ENCODE measurements at places on chromosomes 2 and 18. TPM values are rescaled to one million over a fixed set of nuclear protein-coding genes. Genes with fewer than 3 reads are reported as not detected.

- DNase-seq = no peak
- H3K27me3 ChIP-seq = peaks cover 29% of the 10 kb centered on the region
Measured at GRCh38 chr18:12409469-12409868, 1.7 kb downstream of the PRELID3A start.

DNA sequence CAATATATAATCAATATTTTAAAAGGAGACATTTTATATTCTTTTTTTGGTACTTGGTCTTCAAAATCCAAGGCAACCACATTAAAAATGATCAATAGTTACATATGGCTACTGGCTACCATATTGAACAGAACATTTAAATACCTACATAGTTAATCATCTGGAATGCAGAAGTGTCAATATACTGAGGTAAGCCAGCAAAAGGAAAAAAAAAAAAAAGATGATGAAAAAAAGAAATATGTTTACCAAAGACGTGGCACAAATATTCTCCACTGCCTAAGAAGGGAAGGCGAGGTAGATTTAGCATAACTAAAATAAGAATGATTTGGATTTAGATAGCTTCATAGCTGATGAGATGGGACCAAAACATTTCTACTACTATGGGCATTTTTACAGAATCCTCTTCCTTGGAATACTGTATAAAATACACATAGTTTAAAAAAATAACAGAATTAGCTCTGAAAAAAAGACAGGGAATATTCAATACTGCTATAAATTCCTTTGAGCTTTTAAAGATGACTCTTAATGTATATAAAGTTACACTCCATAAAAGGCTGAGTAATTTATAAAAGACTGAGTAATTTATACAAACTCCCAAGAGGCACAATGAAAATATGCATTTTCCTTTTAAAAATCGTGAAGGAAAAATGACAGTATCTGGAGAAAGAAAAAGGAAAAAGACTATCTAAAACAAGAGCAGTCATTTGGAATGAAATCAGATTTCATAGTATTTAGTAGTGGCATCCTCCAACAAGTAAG is 63.5 kb downstream of the CDH2 start:
- no peak for DNase-seq
- H3K36me3 ChIP-seq = no peaks in the 10 kb centered on the region
- no peaks in the 10 kb centered on the region for H3K4me1 ChIP-seq
- H3K27me3 ChIP-seq = no peaks in the 10 kb centered on the region
- H3K27ac ChIP-seq = no peak overlapping the region

- H3K27ac ChIP-seq = no peak overlapping the region
- no peaks in the 10 kb centered on the region for H3K27me3 ChIP-seq
- no peak for DNase-seq
- no peaks in the 10 kb centered on the region for H3K4me1 ChIP-seq
- H3K4me3 ChIP-seq = no peak overlapping the region
- no peaks in the 10 kb centered on the region for H3K36me3 ChIP-seq
Measured at GRCh38 chr2:120530781-120531180, 184.8 kb downstream of the INHBB start.

DNA sequence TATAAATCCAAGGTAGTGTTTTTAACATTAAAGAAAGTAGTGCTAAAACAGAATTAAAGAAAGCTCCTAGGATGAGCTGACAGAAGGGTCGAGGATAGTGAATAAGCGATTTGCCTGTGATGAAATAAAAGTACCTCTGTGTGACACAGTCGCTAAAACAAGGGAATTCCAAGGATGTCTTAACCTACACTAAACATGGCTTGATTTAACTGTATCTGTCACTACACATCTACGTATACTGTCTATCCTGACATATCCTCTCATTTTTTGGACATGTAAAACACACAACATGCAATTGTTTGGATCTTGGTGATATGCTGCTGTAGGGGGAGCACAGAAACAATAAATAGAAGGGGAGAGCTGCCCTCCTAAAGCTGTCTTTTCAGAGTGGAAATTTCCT is 580.8 kb upstream of the SLC8A1 start:
- no peak for DNase-seq
- no peak overlapping the region for H3K27ac ChIP-seq
- H3K36me3 ChIP-seq = no peaks in the 10 kb centered on the region
- H3K4me3 ChIP-seq = no peak overlapping the region

DNA sequence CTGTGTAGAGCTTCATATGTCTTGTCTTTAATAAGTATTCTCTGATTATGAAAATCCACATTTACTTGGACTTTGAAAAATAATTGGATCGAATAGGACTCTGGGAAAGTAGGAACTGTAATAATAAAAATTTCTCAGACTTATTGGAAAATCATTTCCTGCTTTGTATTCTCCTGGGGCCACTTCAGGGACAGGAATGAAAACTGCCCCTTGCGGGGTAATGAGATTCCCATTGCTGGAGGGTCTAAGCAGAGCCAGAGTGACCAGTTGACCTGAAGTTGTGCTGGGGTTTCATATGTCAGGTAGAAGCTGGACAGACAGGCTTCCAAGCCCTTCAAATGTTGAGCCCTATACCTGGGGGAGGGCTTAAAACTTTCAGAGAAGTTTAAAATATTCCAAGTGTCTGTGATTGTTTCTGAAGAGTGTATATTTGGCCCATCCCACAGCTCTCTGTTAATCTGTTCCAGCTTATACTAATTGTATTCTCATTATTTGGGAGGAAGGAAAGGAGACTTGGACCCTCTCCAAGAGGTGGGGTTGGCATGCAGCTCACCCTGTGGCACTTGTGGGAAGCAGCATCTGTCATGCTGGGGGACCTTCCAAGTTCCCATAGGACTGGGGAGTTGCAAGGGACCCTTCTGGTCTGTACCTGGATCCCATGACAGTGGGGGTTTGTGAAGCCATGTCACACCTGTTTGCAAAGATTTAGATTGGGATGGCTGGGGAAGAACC is 268.7 kb upstream of the ATP5MC3 start:
- DNase-seq = no peak
- H3K27ac ChIP-seq = no peak overlapping the region
- H3K4me1 ChIP-seq = no peaks in the 10 kb centered on the region
- H3K4me3 ChIP-seq = no peak overlapping the region
- H3K36me3 ChIP-seq = no peaks in the 10 kb centered on the region
- peaks cover 1% of the 10 kb centered on the region for H3K27me3 ChIP-seq

- H3K4me3 ChIP-seq = peak overlapping the region; percentile 71
- H3K36me3 ChIP-seq = peaks cover 8% of the 10 kb centered on the region
- peak overlapping the region; percentile 81 for H3K27ac ChIP-seq
- H3K27me3 ChIP-seq = peaks cover 3% of the 10 kb centered on the region
Measured at GRCh38 chr2:216015722-216016464, 2.5 kb upstream of the MREG start.

DNA sequence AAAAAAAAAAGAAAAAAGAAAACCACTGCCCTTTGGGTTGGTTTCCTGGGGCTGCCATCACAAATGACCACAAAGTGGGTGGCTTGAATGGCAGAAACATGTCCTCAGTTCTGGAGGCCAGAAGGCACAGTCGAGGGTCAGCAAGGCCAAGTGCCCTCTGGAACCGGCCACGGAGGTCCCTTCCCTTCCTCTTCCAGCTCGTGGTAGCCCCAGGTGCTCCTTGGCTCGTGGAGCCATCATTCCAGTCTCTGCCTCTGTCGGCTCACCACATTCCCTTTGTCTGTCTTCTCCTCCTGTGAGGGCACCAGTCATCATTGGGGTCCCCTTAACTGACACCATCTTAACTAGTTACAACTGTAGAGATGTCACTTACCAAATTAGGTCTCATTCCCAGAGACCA is 8.5 kb upstream of the NFATC1 start:
- H3K27ac ChIP-seq = no peak overlapping the region
- H3K4me3 ChIP-seq = no peak overlapping the region
- H3K36me3 ChIP-seq = no peaks in the 10 kb centered on the region
- DNase-seq = no peak

DNA sequence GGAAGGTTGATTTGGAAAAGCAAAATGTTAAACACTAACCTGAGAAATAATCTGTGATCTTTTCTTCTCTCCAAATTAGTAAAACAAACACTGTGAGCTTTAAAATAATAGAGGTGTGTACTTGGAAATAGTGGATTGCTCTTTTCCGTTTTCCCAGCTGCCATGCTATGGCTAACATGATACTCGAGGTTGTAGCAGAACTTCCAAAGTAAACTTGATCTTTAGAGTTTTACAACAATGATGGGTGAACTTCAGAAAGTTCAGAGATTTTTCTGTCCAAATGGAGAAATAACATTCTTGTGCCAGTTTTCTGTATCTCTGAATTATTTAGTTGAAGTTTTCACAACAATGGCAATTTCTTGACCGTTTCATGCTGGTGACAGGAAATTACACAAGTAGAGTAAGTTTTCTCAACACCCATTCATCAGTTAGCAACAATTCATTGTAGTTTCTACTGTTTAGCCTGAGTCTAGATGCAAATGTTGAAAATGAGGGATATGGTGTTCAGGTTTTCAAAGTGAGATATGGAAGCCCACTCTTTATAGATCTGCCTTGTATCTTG is 135.3 kb upstream of the CTAGE1 start:
- no peak overlapping the region for H3K4me3 ChIP-seq
- peaks cover 10% of the 10 kb centered on the region for H3K27me3 ChIP-seq
- no peaks in the 10 kb centered on the region for H3K36me3 ChIP-seq

DNA sequence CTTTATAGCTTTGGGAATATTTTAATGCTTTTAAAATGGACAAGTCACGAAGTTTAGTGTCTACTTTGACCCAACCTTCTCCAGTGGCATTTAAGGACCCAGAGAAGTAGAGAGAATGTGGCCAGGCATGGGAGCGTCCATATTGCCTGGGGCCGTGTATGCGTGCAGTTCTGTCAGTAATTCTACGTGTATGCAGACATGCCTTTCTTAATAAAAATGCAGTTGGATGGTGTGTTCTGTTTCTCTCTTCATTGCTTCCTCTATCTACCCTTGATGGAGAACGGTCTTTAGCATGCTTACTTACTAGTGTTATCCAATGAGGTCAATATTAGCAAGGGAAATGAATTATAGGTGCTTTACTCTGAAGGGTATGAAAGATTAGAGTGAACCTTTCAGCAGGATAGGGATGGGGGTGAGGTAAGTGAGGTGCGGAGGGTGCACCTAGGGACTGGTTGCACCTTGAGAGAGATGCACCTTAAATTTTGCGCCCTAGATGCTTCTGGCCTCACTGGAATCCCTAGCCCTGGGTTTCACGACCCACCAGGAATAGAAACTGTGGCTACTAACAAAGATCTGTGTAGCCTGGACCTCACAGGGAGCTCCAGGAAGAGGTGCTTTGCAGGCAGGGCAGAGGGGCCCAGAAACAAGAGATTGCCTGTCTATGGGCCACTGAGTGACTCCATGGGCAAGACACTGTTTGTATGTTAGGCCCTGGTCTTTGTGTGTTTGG is 194.3 kb downstream of the MYCN start:
- H3K4me3 ChIP-seq = no peak overlapping the region
- peak; percentile 7 for DNase-seq
- H3K27me3 ChIP-seq = no peaks in the 10 kb centered on the region
- H3K36me3 ChIP-seq = no peaks in the 10 kb centered on the region
- H3K4me1 ChIP-seq = no peaks in the 10 kb centered on the region

DNA sequence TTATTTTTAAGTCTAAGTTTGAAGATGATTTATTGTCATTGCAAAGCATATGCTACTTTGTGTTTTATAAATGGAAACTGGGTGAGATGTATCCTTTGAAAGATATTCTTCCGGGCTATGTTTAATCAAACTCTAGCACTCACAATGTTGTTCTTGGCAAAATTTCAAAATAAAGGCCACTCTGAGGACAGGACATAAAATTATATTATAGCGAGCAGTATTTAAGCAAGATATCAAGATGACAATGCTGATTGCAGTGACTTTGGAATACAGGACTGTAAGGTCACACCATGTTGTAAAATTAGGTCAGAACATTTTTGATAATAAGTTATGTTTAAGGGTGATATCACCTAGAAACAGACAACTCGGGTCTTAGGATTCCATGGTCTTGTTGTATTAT is 14.2 kb downstream of the RPRM start:
- H3K36me3 ChIP-seq = no peaks in the 10 kb centered on the region
- H3K4me1 ChIP-seq = no peaks in the 10 kb centered on the region
- no peak overlapping the region for H3K4me3 ChIP-seq
- no peak overlapping the region for H3K27ac ChIP-seq
- peaks cover 3% of the 10 kb centered on the region for H3K27me3 ChIP-seq

DNA sequence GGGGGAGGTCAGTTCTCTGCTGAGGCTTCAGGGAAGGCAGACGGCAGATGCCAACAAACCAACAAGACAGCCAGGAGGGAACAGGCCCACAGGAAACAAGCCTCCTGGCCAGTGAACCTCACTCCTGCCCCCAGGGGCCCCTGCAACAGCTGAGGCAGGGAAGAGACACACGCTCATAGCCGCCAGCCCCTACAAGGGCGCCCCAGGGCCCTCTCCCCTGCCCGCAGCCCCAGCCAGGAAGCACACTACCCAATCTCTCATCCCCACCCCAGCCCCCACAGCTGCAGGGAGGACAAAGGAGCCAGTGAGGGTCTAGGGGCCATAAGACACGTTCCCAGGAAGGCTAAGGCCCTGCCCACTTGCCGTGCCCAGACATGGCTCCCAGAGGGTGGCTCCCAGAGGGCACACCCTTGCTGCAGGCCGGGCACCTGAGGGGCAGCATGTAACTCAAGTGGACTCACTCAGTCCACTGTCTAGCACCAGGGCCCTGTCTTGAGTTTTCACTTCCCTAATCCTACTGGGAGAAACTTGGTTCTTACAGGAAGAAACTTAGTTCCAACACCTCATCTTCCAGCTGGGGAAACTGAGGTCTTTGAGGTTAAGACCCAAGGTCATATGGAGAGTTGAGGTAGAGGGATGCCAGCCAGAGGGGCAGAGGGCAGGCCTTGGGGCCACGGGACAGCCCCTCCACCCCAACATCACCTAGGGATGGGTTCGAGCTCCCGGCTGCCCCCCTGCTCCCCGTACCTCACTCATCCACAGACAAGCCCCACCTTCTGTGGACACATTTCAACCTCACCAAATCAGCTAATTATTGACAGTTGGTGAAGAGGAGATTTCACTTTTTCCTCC is 37.3 kb downstream of the EMX1 start:
- H3K4me3 ChIP-seq = peak overlapping the region; percentile 87
- no peaks in the 10 kb centered on the region for H3K27me3 ChIP-seq
- H3K4me1 ChIP-seq = peaks cover 32% of the 10 kb centered on the region
- H3K27ac ChIP-seq = peak overlapping the region; percentile 88

GRCh38 chr2:240565333-240566202 is 2.7 kb upstream of the RNPEPL1 start:
- peak overlapping the region; percentile 98 for H3K4me3 ChIP-seq
- peaks cover 37% of the 10 kb centered on the region for H3K36me3 ChIP-seq
- no peaks in the 10 kb centered on the region for H3K27me3 ChIP-seq
- H3K4me1 ChIP-seq = peaks cover 59% of the 10 kb centered on the region
- H3K27ac ChIP-seq = peak overlapping the region; percentile 99

DNA sequence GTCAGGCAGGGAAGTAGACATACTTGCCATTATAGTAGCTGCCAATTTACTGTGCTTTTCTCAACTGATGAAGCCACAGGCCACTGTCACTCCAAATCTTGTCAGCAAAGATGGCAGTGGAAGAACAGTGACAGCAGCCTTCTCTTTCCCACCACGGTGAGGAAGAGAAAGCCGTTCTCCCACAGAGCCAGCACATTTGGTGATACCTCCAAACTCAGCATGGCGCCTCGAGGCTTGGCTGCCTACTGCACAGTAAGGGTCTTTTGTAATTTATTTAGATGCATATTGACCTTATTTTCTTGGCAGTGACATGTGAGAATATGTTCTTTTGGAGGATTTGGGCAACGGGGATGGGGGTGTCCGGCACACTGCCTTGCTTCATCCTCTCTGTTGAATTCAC is 117.2 kb upstream of the CDH20 start:
- no peaks in the 10 kb centered on the region for H3K4me1 ChIP-seq
- no peak for DNase-seq
- H3K36me3 ChIP-seq = no peaks in the 10 kb centered on the region
- H3K27ac ChIP-seq = no peak overlapping the region
- H3K27me3 ChIP-seq = no peaks in the 10 kb centered on the region

Gene RMDN2
- total RNA-seq = 1.7 TPM
